ELR (cell line): ENCODE measurements at places on chromosomes 1 and 21.
A peak's percentile ranks its signal among the peaks of the same experiment; 100 is the strongest.

DNA sequence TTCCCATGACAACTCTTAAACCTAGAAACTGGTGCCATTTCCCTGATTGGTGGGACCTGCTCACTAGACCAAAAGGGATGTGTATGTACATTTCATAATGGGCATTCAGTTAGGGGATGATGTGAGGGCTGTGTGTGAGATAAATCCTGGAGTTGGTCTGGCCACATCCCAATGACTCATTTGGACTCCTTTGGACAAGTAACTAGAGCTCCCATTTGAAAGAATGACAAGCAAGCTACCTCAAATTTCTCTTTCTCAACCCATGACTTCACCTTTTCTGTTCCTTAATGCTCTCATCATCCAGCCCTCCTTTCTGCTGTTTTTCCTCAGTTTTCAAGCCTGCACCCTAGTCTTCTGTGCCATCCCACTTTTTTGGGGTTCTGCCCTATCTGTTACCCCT is 27.9 kb downstream of the EBNA1BP2 start:
- DNase-seq: peak; percentile 67

DNA sequence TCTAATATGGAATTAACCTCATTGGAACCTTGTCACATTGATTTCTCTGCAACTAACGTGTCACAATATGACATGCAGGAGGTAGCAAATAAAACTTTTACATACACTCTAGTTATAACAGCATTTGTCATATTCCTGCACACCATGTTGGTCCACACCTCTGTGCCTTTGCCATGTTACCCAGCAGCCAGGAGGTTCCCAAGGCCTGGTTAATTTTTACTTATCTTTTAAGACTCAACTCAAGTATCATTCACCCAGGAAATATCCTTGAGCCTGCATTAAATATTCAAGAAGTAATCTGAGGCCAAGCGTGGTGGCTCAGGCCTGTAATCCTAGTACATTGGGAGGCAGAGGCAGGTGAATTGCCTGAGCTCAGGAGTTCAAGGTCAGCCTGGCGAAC is 447.2 kb upstream of the NR5A2 start:
- DNase-seq: no peak

DNA sequence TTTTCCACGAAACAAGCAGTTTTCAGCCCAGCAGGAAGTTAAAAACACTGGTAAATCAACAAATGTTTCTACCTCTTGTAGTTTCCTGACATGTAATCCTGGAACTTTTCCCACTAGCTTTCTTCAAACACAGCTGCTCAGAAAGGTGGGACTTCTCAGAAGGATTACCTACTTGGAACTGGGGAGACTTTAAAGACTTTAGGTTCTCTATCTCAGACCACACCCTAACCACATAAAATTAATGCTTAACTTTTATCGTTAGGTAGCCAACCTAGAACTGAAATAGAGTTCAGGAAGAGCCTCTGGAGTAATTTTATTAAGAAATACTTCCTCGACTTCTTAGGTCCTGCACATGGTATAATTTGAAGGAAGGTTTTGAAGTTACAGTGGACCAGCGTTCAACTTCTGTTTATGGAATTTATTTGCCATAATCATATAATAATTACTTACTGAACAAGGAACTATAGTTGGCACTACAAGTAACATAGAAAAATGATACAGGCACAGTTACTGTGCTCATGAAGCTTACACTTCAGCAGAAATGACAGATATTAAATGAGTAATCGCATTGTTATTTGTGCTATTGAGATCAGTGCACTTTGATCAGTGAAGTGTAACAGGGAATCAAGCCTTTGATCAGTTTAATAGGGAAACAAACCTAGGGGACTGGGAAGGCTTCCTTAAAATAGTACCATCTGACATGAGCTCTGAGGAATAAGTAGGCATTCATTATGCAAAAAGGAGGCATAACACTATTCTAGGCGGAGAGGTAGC is at the start of gene BCL2L15:
BCL2L15 (minus strand) TSS at position 180 of the 774 bp plus-strand sequence. CDS start 206 bp downstream, outside the sequence.
- peak; percentile 19 for DNase-seq

GRCh38 chr1:212421165-212421564 is 6.5 kb upstream of the PACC1 start:
- DNase-seq: no peak

- peak; percentile 84 for DNase-seq
Measured at GRCh38 chr1:207963427-207964194, 52.7 kb upstream of the CD34 start.

- DNase-seq: no peak
Measured at GRCh38 chr1:25805863-25806225, 5.9 kb downstream of the SELENON start.

DNA sequence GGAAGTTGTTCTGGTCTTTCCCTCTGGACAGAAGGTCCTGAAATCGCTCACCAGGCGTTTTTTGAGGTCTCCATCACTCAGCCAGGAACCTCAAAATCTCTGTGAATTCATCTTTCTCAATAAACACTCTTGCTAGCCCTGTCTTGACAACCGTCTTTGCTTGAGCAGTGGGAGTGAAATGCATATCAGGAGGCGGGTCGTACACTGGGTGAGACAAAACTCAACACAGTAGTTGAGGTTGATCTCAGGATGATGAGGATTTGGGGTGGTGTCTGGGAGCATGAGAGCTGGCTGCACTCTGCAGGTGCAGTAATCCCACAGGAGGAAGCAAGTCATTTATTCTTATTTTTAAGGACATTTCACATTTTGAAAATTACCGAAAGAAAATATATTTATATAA is 1.9 kb downstream of the GPR25 start:
- no peak for DNase-seq

- no peak for DNase-seq
Measured at GRCh38 chr1:24973315-24973714, 43.2 kb upstream of the RUNX3 start.

DNA sequence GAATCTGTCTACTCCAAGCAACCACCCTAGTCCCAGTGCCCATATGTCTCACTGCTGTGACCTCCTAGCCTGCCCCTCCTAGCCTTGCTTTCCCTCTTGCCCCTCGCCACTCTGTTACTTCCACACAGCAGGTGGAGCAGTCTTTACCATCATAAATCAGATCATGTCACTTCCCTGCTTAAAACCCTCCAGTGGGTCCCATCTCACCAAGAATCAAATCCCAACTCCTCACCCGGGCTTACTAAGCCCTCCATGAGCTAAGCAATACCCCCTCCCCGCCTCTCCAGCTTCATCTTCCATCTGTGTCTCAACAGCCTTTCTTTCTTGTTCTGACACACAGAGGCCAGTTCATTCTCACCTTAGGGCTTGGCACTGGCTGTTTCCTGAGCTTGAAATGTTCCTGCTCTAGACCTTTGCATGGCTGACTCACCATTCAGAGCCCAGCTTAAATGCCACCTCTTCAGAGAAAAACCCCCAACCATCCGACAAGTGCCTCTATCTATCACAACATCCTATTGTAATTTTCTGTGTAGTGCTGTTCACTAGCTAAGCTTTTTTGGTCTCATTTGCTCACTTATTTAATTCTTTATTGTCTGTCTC is 22.3 kb downstream of the KNCN start:
- no peak for DNase-seq

GRCh38 chr21:42669041-42669440 is 15.6 kb downstream of the PDE9A start:
- no peak for DNase-seq

DNA sequence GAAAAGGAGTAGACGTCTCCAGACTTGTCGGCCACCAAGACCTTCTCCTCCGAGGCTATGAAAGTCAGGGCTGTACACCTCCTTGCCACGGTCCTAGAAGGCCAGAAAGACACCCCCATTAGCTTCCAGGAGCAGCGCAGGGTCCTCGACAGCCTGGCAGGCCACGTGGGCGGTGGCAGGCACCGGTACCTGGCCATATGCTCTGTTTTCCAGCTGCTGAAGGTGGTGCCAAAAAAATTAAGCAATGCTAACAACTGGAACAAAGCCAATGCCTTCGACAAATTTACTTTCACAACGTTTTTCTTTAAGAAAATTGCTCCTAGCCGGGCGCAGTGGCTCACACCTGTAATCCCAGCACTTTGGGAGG is 15.9 kb downstream of the WDR4 start:
- no peak for DNase-seq

DNA sequence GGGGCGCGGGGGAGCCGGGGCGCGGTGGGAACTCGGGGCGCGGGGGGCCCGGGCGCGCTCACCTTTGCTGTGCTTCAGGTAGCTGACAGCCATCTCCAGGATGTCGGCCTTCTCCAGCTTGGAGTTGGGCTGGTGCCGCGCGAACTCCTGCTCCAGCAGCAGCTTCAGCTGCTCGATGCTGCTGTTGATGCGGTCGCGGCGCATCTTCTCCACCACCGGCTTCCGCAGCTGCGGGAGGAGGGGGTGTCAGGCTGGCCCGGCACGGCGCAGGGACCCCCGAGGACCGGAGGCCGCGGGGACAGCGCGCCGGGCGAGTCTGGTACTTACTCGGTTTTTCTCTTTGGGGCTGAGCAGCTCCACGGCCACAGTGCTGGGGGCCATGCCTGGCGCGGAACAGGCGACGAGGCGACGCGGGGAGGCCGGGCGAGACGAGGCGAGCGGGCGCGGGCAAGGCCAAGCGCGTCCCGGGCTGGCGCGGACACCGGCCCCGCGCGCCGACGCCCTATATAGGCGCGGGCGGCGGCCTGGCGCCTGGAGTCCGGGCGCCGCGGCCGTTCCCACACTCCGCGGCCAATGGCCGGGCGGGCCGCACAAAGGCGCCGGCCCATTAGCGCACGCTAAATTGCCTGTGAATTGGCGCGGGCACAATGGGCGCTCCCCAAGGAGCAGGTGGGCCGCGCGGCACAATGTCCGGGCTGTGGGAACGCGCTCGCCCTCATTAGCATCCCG is at the start of gene HES5:
HES5 (minus strand) TSS at position 480 of the 729 bp plus-strand sequence; CDS start at position 381, 99 bp downstream.
- no peak for DNase-seq

- no peak for DNase-seq
Measured at GRCh38 chr1:186571771-186572170, 108.5 kb downstream of the PTGS2 start.

DNA sequence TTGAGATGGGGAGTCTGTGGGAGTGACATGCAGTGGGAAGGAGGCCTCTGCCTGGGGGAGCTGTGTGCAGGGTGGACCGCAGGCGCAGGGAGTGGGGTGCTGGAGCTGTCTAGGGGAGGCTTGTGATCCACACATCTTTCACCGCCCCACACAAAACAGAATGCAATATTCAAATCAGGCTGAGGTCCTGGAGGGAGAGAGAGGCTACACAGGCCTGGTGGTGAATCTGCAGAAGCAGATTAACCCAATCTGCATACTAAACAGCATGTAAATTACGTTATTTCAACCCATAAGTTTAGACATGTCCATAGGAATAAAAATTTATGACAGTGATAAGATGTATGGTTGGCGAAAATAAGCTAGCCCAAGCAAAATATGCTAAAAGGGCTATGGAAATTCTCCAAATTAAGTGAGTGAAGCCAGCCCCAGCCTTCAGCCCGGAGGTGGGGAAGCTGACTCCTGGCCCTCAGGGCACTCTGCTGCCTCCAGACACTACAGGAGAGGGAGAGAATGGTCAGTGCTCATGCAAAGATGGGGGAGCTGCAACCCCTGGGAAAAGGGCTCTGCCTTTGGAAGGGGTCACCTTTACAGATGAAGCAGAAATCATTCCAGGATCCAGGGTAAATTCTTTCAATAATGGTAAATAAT is 156.2 kb upstream of the CTTNBP2NL start:
- DNase-seq: no peak

DNA sequence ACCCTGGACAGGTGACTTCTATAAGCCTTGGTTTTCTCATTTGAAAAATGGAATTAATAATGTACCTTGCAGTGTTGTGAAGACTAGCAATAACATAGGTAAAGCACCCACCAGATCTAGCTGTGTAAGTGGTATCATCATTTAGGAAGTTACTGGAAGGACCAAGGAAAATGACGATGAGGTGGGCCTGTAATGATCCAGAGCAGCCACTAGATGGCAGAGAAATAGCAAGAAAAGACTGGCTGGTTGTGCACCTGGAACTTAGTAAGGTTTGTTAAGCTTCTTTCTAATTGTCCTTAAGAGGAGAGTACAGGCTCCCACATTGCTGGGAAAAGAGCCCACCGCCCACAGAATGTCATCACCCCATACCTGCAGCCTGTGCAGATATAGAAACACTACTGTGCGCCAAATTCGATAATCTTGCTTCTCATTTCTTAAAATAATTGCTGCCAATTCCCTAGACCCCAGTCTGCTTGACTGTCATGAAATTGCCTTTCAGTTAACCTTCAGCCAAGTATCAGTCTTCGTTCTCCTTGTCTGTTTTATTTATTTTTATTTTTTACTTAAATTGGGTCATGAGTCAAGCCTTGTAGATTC is 37.2 kb downstream of the WNT4 start:
- DNase-seq: peak; percentile 64

DNA sequence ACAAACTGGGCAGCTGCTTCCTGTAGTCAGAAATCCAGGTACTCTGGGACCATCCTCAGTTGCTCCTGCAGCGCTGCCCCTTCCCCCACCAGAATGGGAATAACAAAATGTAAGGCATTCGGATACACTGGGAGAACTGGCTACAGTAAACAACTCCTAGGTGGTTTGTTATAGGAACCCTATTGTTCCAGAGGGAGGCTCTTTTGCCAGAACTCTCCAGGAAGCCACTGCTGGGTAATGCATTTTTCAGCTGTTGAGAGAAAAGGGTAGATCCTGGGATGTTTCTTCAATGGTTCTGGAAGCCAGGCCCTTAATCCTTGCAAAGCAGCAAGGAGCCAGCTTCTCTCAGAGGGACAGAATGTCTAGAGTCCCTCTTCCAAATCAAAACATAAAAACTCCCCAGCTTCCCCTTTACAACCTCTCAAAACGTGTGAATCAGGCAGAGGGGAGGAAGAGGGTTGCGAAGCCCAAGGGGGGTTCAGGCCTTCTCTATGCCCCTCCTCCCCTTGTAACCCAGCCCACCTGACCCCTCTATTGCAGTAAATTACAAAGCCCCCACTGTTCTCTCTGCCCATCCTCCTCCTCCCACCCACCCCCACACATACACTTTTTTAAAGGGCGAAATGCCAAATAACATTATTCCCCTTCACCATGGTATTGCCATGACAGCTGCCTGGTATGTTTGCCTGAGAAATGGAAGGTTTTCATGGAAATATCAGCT is 29.1 kb downstream of the PLPP3 start:
- no peak for DNase-seq
